LHCN-M2 (cell line): ENCODE measurements at places on chromosomes 2 and 18.

DNA sequence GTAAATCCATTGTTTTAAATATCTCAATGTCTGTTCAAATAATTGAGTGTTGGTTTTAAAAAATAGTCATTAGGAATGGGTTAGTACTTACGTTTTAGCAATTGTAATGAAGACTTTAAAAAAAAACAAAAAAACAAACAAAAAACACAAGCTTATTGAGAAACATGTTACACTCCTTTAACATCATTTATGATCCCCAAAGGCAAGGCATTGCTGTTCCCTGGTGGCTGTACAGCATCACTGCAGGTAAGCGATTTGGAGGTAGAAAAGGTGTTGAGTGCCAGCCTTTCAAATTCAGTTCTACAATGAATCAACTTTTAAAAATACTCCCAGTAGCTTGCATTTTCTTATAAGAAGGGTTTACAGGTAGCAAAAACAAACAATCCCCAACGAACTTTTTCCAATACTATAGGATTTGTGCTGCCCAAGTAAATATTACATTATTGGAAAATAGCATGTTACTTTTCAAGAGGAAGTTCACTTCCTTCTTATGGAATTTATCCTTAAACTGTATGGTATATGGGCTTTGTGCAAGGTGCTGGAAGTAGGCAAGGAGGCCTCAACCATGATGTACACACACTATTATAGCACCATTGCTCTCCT lies 27.5 kb downstream of the CNRIP1 start:
- DNase-seq, result no peak

DNA sequence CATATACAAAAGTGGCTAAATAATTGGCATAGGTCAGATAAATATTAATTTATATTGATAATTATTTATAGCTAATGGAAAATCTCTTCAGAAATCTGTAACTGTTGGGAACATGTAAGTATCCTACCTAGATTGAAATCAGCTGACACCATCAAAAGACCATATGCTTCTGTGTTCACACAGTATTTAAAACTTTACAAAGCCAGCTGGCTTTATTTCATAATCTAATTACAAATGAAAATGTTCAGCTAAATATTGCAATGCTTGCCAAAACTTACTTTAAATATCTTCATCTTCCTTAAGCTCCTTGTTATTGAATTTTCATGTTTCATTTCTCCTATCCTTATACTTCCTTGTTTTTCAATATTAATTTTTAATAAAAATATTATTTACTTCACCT lies 190.9 kb upstream of the DOK6 start:
- DNase-seq, result no peak

DNA sequence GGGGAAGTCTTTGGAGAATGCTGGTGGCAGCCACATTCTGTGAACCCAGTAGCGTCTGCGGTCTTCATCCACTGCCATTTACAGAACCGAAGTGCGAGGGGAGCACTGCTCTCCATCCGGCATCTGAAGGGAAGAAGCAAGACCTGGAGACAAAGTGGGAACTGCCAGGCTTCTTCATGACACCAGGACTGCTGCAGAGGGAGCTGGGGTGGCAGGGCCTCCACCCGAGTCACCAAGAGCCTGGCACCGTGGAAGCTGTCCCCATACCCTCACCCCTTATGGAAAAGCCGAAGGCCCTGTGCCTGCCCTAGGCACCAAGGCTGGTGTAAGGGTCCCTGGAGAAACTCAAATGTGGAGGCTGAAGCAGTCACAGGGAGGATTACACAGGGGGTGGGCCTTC lies 79.8 kb downstream of the CIB4 start:
- DNase-seq, result no peak

GRCh38 chr2:239266779-239267287 lies 134.0 kb downstream of the HDAC4 start:
- peak; percentile 14 for DNase-seq

GRCh38 chr18:78766651-78767533 lies 212.7 kb upstream of the SALL3 start:
- no peak for DNase-seq

DNA sequence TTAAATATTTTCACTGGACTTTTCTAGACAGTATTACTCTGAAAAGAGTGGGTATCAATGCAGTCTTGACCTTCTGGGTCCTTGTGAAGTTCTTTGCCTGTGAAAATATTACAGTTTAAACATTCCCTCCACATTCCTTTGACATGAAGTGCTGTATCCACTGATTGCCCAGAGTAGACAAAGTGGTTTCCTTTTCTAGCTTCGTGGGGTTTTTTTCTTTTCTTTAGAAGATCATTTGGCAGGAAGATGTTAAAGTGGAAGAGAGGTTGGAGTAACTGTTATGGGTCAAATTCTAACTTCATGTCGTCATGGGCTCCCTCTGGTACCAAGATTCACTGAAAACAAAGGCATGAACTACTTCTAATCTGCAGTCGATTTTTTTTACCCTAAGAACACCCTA lies 496.9 kb downstream of the EPHA4 start:
- peak; percentile 53 for DNase-seq
